ENCODE measurements at places on chromosomes 5 and 9.

DNA sequence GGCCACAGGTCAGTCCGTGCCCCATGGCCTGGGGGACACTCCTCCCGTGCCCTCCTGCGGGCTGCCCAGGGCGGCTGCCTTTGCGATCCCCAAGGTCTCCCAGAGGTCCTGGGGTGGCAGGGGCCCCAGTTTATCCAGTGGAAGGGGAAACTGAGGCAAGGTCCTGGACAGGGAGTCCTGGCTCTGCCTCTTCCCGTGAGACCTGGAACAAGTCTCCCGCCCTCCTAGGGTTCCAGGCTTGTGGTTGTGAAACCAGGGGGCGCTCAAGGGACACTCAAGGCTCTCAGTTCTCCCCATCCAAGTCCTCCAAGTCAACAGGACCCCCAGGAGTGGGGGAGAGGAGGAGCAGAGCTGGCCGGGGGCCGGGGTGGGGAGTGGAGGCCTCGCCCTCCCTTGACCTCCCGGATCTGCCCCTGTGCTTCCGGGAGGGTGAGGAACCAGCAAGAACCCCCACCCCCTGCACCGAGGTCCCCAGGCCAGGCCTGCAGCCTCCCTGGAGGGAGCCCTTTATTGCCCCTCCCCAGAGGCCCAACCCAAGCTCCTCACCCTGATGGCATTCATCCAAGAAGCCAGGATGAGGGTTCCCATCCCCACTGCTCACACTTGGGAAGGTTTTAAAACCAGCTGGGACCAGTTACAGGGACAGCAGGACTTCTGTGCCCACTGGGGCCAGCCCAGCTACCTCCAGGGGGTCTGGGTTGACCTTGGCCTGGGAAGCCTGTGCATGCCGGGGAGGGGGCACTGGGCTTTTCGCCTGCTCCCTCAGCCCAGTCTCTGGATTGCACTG is 24.7 kb upstream of the TMEM250 start:
- no peak for DNase-seq

- DNase-seq: no peak
These were observed 97.9 kb upstream of the CPEB4 start for GRCh38 chr5:173790177-173790719.

DNA sequence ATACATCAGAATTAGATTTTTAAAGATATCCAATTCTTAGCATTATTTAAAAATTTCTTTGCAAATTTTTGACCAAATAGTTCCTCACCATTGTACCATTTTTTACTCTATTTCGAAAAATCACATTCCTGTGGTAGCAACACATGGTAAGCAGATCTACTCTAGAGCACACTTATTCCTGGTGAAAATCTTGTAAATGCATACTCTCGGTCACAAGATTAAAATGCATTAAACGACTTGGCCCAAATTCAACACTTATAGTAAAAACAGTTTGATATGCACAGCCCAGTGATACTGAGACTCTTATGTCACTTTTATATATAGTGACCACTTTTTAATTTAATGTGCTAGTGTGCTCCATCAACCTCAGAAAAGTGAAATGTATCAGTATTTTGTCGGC is 208.8 kb upstream of the TARS1 start:
- DNase-seq: peak; percentile 40

- no peak for DNase-seq
These were observed 169.2 kb downstream of the TTC39B start for GRCh38 chr9:15137658-15138356.

DNA sequence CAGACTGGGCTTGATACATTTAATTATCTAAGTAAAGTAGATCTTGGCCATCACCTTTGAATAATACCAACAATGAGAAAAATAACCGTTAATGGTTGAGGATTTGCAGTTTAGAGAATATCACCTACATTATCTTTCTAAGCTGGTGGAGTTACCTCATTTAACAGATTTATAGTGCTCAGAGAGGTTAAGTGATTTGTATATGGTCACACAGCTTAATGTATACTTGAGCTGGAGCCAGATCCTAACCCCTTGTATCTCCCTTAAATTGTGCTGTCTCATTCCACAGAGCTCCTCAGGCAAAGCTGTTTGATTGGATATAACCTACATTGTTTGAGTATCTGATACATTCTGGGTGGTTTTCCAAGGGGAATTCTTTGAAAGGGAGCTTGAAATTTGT is 57.8 kb downstream of the INSYN2B start:
- DNase-seq: no peak

DNA sequence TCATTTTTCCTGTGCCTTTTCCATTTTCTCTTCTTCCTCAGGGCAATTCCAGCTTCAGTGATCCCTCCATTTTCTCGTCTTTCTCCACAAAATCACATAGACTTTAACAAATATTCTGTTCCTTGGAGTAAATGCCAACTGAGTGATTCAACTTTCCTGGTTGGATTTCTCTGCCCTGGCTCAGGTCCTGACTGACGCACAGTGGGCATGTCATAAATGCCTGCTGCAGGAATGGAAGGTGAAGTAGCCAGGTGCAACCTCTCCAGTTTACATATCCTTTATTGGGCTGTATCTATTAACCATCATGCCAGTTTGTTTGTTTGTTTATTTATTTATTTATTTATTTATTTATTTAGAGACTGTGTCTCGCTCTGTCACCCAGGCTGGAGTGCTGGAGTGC is 95.1 kb downstream of the MEF2C start:
- DNase-seq: no peak

DNA sequence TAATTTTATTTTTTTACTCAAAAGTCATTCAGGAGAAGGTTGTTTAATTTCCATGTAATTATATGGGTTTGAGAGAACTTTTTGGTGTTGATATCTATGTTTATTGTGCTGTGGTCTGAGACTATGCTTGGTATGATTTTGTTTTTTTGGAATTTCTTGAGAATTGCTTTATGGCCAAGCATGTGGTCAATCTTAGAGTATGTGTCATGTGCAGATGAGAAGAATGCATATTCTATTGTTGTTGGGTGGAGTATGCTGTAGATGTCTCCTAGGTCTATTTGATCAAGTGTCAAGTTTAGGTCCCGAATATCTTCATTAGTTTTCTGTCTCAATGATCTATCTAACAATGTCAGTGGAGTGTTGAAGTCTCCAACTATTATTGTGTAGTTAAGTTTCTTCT is 134.9 kb downstream of the HMHB1 start:
- no peak for DNase-seq

GRCh38 chr9:20394969-20395368 is 227.3 kb downstream of the MLLT3 start:
- DNase-seq: no peak

All from AG08395 (cell line).